A549 treated with Mapracorat at 1 μM for 4 hours (cell line): ENCODE measurements at places on chromosomes 7 and 10. TPM values are rescaled to one million over a fixed set of nuclear protein-coding genes. Genes with fewer than 3 reads are reported as not detected.

Gene TMEM229A
- total RNA-seq, result not detected in 5 replicates

Gene CALML3
- not detected in 5 replicates for total RNA-seq

Gene AOC1
- total RNA-seq, result 0.05 to 0.32 TPM (median 0.13 TPM) in 3 of 5 replicates, not detected in the others

Gene SCART1
- 0.07 to 0.24 TPM (median 0.16 TPM) in 5 replicates for total RNA-seq

Gene KLLN
- 0.41 to 0.66 TPM (median 0.49 TPM) in 5 replicates for total RNA-seq

Gene C1QL3
- not detected in 5 replicates for total RNA-seq

Gene ASAH2B
- total RNA-seq, result 3.2 to 5.3 TPM (median 3.7 TPM) in 5 replicates

Gene TPK1
- total RNA-seq, result 1.9 to 4.1 TPM (median 2.8 TPM) in 5 replicates

Gene PLAU
- 102 to 121 TPM (median 116 TPM) in 5 replicates for total RNA-seq

Gene HYAL4
- total RNA-seq, result 0.08 TPM in 1 of 5 replicates, not detected in the others

Gene CUTC
- 31.5 to 33.4 TPM (median 32.0 TPM) in 5 replicates for total RNA-seq

Gene TYSND1
- 10.2 to 18.4 TPM (median 17.7 TPM) in 5 replicates for total RNA-seq

Gene PARD3
- 57.8 to 71.5 TPM (median 60.2 TPM) in 5 replicates for total RNA-seq

Gene GOLGA7B
- 3.2 to 4.0 TPM (median 3.6 TPM) in 5 replicates for total RNA-seq

Gene ASAH2
- total RNA-seq, result 1.2 to 4.0 TPM (median 2.9 TPM) in 5 replicates

Gene PTPRN2
- 0.72 to 1.5 TPM (median 1.0 TPM) in 5 replicates for total RNA-seq
